Jurkat, Clone E6-1 (cell line): ENCODE measurements at places on chromosomes 13 and 19.

- no peak for DNase-seq
Measured at GRCh38 chr13:50457415-50458393, 385.8 kb downstream of the DLEU7 start.

DNA sequence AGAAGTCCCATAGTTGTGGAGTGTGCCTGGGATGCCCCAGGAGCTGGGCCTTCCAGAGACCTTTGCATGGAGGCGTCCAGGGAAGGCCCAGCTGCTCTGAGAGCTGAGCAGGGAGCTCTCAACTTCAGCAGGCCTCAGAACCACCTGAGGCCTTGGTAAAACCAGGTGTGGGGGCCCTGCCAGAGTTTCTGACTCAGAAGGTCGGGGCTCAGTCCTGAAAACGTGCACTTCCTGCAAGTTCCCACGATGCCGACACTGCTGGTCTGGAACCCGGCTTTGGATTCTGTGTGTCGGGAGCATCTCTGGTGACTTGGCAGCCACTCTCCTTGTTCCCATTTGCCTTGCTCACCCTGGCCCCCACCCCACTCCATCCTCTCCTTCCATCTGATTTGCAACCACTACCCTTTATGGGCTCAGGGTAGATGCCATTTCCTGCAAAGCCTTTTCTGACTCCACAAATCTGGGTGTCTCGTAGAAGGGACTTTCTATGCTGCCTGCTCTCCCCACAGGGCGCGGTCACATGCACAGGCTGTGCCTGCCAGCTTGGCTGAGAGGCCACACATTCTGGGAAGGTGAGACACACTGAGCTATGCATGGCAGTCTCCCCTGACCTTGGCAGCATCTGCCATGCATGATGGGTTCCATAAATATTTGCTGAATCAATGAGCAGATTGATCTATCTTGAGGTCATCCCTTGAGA lies 244.7 kb downstream of the COL4A1 start:
- no peak for DNase-seq

DNA sequence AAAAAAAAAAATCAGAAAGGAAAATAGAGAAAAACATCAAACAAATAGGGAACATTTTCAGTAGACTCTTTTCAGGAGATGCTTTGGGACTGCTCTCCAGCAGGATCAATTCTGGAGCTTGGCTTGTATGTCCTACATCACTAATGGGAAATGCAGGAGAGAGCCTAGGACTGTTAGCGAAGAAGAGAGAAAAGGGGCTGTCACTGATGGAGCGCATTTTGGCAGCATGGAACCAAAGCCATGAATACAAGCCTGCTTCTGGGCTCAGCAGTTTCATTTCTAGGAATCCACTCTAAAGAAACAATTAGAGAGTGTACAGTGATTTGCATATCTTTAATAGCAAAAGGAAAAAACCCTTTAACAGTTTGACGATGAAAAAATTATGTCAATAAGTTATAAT lies 203.9 kb downstream of the NUFIP1 start:
- no peak for DNase-seq

DNA sequence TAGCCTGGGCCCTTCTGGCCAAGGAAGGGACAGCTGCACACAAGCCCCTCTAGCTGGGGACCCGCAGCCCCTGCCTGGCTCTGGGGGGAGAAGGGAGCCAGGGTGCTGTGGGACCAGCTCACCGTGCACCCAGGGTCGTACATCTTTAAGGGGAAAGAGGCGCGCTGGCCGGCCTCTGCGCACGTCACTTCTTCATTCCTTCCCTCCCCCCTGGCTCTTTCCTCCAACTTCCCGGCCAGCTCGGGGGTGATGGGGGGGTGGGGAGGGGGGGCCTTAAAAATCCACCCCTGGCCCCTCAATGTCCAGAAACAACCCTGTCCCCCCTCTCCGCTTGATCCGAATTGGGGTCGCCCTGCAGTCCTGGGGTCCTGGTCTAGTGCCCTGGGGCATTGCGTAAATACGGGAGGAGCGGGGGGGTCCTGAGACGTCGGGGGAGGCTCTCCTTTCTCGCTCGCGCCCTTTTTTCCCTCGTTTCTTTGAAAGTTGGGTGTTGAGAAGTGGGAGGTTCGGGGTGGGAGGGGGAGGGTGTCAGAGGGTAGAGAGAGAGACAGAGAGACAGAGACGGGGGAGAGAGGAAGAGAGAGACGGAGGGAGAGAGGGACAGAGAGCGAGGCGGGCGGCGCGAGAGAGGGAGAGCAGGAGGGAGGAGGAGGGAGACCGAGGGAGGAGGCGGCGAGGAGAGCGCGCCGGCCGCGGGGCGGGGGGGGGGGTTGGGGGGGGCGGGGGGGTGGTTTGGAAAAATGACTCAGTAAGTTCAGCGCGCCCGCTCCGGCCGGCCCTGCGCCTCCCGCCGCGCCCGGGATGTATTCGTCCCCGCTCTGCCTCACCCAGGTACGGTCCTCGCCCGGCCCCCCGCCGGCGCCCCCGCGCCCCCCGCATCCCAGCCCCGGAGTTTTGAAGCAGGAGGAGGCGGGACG lies at the start of gene NFIC:
NFIC (plus strand) TSS at position 748 of the 917 bp plus-strand sequence; CDS start at position 802, 54 bp downstream.
- no peak for DNase-seq

GRCh38 chr19:29678484-29679106 lies 13.3 kb downstream of the PLEKHF1 start:
- DNase-seq = no peak

DNA sequence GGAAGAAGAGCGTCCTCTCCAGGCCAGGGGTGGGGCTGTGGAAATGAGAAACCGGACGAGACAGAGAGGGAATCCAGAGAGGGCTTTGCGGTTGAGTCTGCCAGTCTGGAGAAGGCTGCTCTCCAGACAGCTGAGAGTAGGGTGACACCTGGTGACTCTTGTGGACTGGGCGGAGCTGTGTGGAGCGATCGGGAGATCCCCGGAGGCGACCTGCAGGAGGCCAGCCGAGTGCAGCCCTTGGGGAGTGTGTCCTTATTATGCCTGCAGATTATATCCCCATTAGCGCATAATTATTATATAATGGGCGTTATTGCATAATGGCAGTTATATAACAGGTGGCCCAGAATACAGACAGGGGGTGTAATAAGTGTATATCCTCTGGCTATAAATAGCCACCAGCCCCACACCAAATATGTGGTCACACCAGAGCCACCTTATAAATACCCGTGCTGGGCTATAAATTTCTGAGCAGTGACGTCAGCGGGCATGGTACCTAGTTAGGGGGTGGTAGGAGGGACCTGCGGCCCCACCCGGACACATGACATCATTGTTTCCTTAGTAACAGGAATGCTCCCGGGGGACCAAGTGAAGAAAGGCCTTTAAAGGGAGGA lies 41.2 kb downstream of the NFIX start:
- no peak for DNase-seq

- DNase-seq = no peak
Measured at GRCh38 chr13:39602277-39602613, 748 bp downstream of the LHFPL6 start.

DNA sequence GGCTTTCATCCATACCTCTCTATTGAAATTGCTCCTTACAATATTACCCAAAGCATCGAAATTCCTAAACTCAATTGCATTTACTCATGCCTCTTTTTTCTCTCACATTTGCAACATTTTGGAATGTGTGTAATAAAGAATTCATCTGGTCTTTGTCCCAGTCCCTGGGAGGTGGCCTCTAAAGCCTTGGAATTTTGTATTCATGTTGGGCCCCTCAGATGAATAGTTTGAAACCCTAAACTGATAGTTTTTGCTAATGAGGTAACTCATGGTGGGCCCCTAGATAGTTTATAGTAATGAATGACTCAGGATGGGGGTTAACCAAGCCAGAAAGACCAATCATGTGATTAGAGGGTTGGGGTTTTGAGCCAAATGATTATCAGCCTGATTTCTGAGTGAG lies 490.4 kb downstream of the DIAPH3 start:
- DNase-seq = no peak

GRCh38 chr13:51958217-51958547 lies 53.1 kb downstream of the ATP7B start:
- no peak for DNase-seq

GRCh38 chr19:30305346-30306060 lies 66.7 kb upstream of the ZNF536 start:
- DNase-seq = no peak

DNA sequence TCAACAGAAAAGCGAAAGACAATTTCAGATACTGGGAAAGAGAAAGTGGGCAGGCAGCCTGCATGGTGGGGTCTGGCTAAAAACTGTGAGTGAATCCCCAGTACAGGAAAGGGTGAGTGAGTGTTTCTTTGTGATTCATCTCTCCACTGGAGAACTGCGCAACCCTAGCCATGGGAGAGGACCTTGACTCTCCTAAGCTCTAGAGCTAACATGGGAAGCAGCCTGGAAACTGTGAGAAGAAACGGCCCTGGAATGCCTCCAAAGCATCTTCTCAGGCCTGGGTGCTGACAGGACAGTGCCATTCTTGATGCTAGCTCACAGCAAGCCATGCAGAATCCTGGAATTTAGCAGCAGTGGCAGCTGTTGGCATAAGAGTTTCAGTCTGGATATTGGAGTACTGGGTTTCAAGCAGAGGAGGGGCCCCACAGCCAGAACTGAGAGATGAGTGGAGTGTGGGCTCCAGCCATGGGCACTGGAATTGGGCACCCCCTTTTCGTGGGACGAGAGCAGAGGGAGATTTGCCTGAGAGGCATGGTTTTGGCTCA lies 18.7 kb upstream of the SLAIN1 start:
- no peak for DNase-seq

DNA sequence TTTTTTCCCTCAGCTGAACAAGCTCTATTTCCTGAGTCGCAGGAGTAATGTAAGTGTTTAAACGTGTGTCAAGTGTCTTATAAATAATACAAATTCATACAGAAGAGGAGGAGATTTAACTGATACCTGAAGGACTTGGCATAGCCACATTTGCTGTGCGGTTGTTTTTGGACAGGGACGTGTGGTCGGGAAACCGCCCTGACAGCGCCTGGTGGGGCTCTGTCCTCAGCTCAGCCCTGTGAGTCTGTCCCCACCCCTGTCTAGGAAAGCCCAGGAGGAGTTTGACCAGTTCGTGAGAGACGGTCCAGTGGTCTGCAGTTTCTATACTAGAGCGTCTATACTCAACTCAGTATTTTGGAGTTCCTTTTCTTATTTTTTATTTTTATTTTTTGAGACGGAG lies 16.7 kb downstream of the ZIC2 start:
- DNase-seq = no peak

DNA sequence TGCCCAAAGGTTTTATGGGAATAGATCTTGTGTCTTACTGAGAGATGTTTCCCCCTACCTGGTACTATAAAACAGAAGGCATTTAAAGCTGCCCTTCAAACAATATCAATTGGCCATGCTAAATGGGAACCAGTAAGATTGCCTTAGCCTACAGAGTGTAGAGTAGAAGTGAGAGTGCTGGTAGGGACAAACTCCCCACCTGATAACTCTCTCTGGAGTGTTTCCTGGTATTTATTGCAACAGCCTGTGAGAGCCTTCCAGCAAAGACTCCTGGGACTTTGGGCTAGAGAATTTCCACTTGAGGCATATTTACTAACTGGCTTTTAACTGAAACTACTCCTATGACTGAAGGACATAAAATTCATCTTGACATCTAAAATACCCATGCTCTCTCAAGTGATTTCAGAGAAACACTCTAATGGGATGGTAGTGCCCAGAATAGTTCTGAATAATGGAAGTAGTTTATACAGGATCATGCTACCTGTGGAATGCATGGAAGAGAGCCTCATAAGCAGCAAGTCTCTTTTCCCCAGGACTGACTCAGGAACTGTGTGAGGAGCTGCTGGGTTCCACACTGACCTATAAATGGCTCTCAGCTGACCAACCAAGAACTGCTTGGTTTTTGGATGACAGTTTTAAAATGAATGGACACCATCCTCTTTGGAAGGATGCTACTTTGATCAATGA lies 132.7 kb upstream of the SLITRK5 start:
- DNase-seq = no peak
